ENCODE measurements at places on chromosomes 6 and 20.

GRCh38 chr6:37298958-37299357, 41.0 kb upstream of the TMEM217 start:
- DNase-seq: no peak

DNA sequence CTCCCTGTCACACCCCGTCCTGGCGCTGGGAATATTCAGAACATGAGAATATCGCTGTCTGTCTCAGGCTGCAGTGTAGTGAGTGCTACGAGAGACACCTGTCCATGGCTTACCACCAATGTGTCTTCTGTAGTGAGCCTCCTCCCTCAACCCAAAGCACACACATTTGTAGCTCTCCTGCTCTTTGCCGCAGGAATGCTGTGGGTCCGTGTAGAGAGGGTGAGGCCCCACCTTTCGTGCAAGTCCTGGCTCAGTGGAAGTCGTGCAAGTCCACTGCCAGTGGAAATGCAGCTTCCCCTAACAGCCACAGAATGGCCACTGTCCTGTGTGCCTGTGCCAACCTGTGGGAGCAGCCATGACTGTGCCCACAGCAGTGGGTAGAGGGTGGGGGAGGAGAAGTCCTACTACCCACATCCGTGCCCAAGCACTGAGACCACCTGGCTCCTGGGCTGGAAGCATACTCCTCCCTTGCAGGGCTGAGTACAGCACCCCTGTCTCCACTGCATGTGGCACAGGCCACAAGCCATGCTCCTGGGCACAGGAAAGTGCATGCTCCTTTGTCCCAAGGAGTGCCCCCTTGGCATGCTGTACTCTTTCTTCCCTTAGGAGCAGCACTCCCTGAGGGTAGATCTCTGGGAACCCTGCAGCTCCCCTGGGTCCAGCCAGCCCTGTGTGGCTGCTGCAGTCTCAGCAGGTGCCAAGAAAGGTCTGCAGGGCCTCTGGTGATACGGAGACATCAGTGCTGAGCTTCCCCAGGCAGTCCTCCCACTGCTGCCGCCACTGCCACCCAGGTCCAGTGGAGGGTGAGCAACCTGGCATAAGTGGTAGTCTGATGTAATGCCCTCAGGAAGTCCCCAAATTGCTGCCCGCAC, 28.0 kb downstream of the IGF2R start:
- no peak for DNase-seq

- DNase-seq: no peak
Measured at GRCh38 chr20:47315339-47316056, 41.0 kb downstream of the ZMYND8 start.

DNA sequence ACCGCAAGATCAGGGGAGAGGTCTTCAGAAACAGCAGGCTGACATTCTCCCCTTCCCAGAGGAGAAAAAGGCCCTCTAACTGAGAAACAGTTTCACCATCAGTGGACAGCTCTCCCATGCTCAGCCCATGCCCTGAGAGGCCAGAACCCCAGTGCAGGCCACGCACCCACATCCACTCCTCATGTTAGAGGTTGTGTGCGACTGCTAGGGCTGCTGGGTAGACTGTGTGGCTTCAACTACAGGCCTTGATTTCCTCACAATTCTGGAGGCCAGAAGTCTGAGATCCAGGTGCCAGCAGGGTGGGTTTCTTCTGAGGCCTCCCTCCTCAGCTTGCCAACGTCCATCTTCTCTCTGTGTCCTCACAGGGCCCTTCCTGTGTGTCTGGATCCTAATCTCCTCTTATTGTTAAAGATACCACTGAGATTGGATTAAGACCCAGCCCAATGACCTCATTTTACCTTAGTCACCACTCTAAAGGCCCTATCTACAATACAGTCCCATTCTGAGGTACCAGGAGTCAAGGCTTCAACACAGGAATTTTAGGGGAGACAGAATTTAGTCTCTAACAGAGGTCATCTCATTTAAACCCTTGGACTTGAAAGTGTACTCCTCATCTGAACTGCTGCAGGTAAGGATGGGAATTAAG, 67.7 kb upstream of the CD93 start:
- no peak for DNase-seq

DNA sequence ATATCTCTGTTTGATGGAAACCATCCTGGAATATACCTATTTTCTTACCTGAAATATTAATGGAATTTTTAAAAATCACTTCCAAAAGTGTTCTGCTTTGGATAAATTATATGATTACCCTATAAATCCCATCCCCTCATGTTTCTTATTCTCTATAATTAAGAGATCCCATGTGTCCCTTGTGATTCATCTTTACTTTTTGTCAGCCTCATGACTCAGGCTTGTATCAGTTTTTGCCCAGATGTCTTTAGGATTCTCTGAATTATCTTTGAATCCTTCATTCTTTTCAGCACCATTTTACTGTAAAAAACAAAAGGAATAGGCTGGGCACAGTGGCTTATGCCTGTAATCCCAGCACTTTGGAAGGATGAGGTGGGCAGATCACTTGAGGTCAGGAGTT, 804.5 kb upstream of the CITED2 start:
- DNase-seq: no peak

DNA sequence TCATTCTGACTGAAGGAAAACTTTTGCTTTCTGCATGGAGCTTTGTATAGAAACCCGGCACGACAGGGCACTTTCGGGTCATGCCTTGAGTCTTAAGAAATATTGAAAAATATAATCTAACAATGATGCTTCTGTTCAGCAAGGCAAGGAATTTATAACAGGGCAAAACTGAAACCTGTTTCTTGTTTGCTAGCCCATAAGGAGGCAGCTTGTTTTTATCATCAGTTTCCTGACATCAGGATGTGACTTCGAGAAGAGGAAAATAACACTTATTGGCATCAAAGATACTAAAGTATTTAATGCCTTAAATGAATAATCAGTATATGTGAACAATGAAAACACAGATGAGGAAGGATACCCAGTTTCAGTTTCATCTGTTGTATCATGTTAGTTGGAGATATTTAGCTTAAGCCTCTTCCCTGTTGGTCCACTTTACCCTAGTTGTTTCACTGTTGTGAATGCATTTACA, 146.5 kb downstream of the CDKAL1 start:
- no peak for DNase-seq

DNA sequence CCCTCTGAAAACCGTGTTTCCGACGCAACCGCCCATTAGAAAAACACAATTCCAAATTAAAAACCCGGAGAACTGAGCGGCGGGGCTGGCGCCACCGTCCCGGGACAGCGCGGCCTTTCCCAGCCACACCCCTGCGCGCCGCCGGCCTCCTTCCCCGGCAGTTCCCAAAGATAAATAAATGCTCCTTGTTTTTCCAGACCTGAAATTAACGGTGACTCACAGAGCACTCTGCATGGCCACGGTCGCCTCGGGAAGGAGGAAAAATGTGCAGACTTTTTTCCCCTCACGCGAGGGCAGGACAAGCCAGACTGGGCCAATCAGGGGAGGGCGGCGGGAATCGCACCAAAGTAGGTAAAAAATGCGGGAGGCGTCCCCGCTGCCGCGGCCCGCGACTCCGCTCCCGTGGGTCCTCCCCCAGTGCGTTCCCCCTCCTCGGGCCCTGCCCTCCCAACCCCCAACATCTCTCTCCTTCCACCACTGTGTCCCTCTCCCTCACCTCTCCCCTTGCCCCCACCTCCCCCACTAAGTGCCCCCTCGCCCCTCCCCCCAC, 828 bp upstream of the DSTN start:
- no peak for DNase-seq

GRCh38 chr6:13677878-13678254, 33.8 kb downstream of the RANBP9 start:
- DNase-seq: no peak

- no peak for DNase-seq
Measured at GRCh38 chr6:36301781-36302180, 31.9 kb downstream of the PNPLA1 start.

DNA sequence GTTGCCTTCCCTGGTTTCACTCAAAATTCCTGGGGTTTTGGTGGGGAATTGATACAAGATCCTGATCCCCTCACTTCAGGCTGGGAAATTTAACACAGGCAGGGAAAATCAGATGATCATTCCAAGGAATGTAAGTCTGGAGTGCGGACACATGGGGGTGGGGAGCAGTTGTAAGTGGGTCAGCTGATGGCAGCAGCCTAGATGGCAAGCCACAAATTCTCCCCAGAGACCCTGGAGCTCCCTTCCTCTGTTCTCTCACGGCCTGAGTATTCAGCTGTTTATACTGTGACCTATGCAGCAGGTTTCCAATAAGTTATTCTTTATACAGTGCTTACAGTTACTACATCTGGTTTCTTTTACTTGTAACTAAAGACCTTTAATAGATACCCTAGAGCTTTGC, 144.9 kb downstream of the SH3BGRL2 start:
- DNase-seq: no peak

DNA sequence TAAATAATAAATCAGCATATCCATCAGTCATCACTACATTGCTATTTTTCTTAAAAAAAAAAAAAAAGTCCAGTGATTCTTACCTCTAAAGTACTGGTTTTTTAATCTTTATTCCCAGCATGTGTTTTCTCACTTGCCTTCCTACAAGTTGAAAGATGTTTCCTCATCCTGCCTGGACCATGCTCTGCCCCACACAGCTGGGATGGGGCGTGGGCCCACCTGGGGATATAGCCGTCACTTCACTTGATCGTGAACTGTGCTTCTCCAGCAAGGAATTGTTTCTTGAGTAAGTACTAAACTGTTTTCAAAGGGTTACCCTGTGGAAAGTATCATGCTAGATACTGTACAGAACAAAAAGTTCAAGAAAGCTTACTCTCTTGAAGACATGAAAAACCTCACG, 212.6 kb upstream of the HTR1E start:
- no peak for DNase-seq

- DNase-seq: no peak
Measured at GRCh38 chr6:133953634-133954415, 801 bp downstream of the TBPL1 start.

DNA sequence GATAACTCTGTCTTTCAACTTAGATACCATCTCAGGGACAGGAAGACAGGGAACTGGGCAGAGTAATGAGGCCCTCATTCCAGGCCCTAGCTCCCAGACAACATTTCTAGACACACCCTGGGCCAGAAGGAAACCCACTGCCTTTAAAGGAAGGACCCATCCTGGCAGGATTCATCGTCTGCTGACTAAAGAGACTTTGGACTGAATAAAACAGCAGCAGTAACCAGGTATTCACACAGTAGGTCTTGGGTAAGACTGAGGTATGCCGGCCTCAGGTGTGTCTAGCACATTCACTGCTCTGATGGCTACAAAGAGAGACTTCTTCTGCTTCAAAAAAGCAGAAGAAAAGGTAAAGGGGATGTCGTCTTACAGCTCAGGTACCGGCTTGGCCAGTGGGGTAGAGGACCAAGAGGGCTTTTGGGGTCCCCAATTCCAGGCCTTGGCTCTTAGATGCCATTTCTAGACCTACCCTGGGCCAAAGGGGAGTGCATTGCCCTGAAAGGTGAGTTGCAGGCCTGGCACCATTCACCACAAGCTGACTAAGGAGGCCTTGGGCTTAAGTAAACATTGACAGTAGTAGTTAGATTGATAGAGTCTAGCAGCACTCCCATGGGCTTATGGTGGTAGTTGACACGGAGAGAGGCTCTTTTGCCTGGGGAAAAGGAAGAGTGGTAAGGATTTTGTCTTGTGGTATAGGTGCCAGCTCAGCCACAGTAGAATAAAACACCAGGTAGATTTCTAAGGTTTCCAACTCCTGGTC, 13.4 kb downstream of the SNX14 start:
- DNase-seq: no peak

- no peak for DNase-seq
Measured at GRCh38 chr6:156062091-156062563, 606.5 kb upstream of the NOX3 start.

- no peak for DNase-seq
Measured at GRCh38 chr20:59231124-59231804, 67.6 kb downstream of the ZNF831 start.

- no peak for DNase-seq
Measured at GRCh38 chr20:10963717-10964266, 290.0 kb upstream of the JAG1 start.

DNA sequence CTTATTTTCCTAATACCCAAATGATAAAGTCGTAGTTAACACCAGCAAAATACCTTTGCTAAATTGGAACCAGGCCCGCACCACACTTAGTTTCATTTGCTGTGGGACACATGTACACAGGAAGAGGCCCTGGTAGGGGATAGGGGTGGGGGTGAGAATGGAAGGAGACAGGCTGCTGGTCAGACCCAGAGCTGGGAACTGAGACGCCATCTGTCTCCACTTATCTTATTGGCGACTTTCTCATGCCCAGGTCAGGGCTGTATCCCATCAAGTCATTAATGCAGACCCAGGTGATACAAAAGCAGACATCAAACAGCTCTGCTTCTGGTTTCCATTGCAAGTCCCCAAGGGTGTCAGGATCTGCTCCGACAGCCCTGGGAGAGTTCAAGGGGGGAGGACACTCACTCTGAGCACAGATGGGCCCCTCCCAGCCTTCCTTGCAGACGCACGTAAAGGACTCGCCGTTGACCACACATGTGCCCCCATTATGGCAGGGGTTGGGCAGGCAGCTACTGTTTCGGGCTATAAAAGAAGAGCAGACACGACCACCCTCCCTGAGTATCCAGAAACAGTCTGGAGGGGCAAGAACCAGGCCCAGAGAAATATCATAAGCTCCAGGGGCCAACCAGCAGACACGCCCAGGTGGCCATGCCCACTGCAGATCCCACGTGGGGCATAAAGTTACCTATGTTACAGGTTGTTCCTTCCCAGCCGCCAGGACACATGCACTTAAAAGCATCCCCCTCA, 29.2 kb downstream of the JAG1 start:
- DNase-seq: no peak

DNA sequence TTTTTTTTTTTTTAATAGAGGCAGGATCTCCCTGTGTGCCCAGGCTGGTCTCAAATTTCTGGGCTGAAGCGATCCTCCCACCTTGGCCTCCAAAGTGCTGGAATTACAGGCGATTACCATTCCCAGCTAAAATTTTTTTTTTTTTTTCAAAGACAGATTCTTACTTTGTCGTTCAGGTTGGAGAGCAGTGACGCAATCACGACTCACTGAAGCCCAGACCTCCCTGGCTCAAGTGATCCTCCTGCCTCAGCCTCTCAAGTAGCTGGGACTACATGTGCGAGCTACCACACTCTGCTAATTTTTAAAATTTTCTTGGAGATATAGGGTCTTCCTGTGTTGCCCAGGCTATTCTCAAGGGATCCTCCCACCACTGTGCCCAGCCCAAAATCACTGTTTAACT, 58.0 kb upstream of the MYO6 start:
- DNase-seq: no peak

- no peak for DNase-seq
Measured at GRCh38 chr6:99611148-99611547, 4.5 kb downstream of the PRDM13 start.

DNA sequence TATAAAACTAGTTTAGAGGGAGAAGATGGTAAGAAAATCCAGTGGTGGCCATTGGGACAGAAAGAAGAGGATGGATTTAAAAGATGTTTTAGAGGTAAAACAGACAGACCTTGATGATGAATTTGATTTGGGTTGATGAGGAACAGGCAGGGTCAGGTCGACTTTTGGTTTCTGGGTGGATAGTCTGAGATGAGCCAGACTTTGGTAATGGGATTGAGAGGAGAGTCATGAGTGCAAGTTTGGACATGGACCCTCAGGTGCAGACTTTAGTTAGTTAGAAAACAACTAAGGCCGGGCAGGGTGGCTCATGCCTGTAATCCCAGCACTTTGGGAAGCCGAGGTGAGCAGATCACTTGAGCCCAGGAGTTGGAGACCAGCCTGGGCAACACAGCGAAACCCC, 257.9 kb downstream of the MAFB start:
- no peak for DNase-seq
